NCI-H1930 (cell line): ENCODE measurements at places on chromosomes 5 and 9.

- no peak for DNase-seq
These were observed 557 bp upstream of the PHF2 start for GRCh38 chr9:93575796-93576257.

DNA sequence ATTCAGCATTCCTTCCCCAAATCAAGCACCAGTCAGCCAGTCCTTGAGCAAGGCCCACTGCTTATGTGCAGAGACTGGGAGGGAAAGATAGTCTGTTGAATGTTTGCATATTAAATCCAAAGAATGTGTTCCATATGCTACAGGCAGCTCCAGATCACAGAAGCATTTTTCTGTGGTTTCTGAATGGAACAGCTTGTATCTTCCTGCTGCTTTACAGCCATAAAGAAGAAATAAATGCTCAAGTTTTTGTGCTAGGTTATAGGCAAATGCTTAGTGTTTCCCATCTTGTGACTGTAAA, 310.3 kb downstream of the TRIM36 start:
- no peak for DNase-seq

GRCh38 chr5:124342027-124342471, 404.4 kb downstream of the ZNF608 start:
- DNase-seq: no peak

- no peak for DNase-seq
These were observed 12.2 kb upstream of the CSNK1A1 start for GRCh38 chr5:149563466-149563865.

GRCh38 chr9:84179531-84179930, 161.0 kb downstream of the SLC28A3 start:
- no peak for DNase-seq

- DNase-seq: no peak
These were observed 25.2 kb downstream of the HOMER1 start for GRCh38 chr5:79488775-79489174.

DNA sequence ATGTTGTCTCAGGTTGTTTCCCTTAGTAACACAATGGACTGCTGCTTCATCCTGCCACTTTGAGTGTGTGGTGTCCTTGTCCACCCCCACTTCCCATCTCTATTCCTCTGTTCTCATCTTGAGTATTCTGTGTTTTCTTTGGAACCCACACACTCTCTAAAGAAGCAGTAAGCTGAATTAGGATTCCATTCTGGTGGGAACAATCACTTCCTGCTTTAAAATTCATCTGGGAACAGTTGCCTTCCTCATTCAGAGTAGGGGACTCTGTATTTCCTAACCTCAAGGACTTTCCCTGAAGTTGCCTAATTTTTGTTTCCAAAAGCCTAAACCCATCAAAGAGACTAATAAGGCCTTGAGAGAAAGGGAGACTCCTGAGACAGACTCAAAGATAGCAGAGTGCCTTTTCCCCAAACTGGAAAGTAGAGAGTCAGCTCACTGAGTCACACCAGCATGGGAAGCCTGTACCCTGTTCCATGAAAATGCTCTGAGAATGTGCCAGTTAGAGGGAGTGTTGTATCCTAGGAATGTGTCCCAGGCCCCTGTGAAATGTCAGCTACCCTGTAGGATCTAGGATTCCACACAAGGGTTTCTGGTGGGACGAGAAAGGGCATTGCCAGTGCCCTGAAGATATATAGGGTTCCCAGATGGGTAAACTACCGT, 63.6 kb downstream of the CCDC192 start:
- DNase-seq: no peak

DNA sequence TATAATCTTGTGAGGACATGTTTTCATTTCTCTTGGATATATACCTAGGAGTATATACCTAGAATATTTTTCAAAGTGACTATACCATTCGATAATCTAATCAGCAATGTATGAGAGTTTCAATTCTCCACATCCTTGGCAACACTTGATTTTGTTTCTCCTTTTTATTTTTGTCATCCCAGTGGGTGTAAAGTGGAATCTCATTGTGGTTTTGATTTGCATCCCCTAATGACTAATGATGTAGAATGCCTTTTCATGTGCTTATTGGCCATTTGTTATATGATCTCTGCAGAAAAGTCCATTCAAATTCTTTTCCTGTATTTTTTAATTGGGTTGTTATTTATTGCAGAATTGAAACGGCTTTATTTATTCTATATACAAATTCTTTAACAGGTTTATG, 15.2 kb downstream of the ZCCHC9 start:
- no peak for DNase-seq

- no peak for DNase-seq
These were observed 678 bp upstream of the KIF12 start for GRCh38 chr9:114099669-114100270.

- no peak for DNase-seq
These were observed 7.2 kb downstream of the GAPT start for GRCh38 chr5:58498340-58498942.

- no peak for DNase-seq
These were observed 345.6 kb upstream of the ACTBL2 start for GRCh38 chr5:57828221-57828620.

GRCh38 chr9:4101667-4102066, 198.2 kb downstream of the GLIS3 start:
- DNase-seq: no peak

DNA sequence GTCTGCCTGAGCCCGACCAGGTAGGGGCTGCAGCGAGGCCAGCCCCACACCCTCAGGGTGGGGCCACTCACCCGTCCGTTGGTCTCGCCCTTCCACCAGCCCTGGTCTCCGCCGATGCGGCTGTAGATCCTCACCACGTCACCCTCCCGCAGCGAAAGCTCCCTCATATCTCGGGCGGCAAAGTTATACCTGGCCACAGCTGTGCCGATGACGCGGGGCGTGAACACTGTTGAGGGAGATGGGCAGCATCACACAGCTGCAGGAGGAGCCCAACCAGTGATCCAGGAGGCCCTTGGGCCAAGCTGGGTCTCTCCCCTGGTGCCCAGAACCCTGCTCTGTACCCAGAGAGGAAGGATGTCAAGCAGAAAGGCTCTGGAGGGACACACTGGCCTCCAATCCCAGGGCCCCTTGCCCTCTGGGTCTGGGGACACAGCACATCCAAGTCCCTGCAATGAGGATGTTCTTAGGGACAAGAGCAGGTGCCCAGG, 30.3 kb upstream of the SARDH start:
- no peak for DNase-seq

DNA sequence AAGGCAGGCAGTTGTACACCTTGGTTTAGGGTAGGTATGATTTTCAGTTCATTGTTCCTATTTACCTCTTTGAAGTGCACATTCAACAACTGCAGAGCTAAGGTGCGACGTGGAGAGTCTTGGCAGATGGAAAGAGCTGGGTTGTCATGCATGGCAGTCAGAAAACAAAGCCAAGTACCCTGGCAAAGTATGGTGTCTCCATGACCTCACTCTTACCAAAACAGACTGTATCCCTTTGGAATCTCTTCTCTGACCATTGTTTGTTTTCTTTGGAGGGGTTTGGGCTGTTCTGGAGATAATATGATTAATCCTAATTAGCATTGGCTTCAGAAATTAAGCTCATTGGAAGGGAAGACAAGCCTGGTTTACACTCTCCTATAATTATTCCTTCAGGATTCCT, 665.7 kb downstream of the DNAH5 start:
- no peak for DNase-seq

DNA sequence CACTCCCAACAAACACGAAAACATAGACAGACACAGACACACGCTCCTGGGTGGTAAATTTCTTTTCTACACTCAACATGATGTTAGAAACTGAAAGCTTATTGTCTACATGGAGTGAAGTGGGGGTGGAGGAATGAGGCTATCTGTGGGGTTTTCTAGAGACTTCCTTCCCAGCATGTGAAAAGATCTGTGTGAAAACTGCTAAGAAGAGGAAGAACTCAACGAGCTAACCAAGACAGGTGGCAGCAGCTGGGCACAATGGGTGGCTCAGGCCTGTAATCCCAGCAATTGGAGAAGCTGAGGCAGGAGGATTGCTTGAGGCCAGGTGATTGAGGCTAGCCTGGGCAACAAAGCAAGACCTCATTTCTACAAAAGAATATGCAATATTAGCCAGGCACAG, 7.6 kb downstream of the FYB1 start:
- DNase-seq: no peak

DNA sequence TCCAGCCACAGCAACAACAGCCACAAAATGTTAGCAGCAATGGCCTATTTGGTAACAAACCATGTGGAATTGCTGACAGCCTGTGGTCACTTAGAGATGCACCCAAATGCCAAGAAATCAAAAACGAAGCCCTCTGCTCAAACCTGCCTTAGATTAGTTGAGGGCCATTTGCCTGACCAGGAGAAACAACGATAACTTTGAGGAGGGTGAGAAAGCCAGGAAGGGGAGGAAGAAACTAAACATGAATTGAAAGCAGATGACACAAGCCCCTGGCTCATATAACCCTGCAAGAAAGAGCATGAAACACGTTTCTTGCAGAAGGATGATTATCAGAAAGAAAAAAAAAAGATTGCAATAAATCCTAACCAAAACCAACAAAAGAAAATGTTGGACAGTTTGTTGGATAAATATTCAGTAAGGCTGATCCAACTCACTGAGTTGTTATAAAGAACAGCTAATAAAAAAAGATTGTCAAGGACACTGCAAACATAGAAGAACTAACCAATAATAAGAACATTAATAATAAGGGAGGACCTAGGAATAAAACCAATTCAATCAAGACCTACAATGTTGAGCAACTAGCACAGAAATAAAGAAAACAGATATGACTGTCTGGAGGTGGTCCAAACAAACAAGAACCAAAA, 140.5 kb upstream of the SLC30A5 start:
- DNase-seq: no peak

DNA sequence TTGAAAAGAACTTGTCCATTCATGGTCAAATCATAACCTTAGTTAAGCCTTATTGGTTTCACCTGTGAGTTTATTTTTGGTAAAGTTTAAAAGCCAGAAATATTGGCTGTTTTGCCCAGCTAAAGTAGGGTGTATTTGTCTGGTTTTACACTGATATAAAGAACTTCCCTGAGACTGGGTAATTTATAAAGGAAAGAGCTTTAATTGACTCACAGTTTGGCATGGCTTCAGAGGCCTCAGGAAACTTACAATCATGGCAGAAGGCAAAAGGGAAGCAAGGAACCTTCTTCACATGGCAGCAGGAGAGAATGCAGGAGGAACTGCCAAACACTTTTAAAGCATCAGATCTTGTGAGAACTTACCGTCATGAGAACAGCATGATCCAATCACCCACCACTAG, 55.3 kb downstream of the JAKMIP2 start:
- DNase-seq: no peak

DNA sequence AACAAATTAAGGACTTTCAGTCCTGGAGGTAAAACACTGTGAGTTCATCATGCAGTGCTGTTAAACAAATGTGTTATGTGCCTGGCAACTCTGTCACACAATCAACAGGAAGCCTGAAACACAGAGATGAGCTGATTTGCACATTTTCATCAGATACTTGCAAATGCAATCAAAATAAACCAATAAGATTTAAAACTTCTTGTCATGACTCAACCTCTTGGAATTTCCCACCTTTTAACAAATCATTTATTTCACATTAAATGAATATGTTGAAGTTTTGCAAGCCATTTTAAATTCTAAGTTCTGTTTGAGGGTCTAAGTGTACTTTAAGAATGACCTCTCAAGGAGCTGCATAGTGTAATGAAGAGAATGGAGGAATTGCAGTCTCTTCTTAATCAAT, 64.4 kb downstream of the ANXA1 start:
- DNase-seq: no peak

DNA sequence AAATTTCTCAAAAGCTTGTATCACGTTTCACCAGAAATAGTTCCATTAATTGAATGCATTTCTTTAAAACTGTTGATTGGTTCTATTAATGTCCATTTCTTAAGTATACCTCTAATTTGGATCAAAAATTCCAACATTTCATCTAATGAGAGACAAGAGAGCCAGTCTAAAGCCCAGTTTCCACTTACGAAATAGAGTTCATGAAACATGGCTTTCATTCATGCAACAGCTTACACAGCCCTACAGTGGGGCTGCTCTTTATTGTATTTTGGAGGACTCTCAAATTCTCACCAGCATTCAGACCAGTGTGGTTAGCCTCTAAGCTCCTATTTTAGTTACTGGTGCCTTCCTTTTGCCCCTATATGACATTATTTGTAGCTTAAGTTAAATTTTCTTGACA, 566.9 kb upstream of the RGMB start:
- peak; percentile 7 for DNase-seq

DNA sequence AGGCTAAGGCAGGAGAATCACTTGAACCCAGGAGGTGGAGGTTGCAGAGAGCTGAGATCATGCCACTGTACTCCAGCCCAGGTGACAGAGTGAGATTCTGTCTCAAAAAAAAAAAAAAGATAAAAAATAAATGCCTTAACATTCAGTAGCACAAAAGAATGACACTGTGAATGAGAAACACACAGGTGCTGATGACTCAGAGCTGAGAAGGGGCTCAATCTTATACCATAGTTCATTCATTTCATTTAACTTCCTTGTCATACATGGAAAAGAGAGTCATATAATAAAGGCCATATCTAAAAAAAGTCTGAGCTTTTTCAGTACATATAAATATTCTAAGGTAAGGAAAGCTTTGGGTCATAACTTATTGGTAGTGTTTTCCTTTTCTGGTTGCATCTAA, 40.6 kb downstream of the WWC1 start:
- no peak for DNase-seq

DNA sequence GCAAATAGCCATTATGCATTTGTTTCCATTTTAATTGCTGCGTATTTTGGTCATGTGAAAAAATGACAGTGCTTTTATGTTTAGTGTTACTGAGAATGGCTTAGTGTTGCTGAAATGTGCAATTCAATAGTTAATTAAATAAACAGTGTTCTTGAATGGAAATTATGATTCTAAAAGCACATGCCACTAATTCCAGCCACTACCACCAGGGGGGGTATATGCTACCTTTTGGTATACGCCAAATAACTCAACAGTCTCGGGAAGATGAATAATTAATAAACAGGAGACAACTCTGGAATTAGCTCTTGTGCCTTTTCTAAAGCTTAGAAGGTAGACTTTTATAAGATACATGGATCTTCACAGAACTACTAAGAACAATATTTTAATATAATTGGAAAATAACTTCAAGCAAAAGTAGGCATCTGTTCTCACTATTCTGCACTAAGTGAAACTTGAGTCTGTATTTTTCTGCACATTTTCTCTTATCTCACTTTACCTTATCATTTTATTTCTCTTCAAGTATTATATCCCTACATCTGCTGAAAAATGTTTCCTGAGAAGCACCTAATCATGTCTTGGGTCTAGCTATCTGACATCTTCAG, 83.5 kb upstream of the MINAR2 start:
- no peak for DNase-seq

- DNase-seq: peak; percentile 4
These were observed 37.7 kb downstream of the PCDHAC2 start for GRCh38 chr5:141003791-141004611.

- DNase-seq: no peak
These were observed 182.8 kb downstream of the SPOCK1 start for GRCh38 chr5:137316346-137316736.
